ENCODE measurements at places on chromosomes 3 and 15.

GRCh38 chr15:61049934-61050333, 179.2 kb downstream of the RORA start:
- no peak for DNase-seq

DNA sequence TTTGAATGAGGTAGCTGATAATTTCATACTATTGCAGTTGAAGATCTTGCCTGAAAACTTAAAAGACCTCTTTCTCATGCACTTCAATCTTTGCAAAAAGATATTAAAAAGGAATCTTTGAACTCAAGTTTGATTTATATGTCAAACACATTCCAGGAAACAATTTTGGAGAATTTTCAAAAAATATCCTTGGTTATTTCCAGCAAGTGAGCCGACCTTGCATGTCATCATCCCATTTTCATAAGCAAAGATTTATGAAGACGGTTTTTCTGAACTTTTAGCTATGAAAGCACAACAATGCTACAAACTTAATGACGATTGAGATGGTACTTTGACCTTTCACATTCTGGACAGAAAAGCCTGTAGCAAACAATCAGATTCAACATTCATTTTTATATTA, 95.6 kb downstream of the RFX7 start:
- no peak for DNase-seq

DNA sequence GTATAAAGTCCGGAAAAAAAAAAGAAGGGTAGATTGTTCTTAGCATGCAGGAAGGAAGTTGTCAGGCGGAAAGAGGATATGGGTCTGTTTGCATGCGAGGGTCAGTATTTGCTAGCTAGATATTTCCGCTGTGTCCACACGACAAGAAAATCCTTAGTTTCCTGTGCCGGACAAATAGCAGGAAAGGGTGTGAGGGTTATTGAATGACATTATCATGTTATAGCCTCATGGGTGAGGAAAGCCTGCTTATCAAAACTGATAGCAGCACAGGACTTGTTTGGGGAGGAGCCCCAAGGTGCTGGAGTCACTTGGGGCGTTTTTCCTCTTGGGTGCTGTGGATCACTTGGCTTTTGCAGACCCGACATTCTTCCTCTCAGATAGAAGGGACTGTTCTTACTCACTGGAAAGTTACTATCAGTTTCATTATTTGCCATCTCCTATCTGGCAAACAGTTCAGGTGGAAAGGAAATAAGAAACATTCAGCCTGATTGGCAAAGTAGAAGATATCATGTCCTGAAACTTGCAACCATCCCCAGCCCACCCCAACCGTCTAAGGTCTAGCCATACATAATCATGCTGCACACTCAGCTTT, 127.2 kb upstream of the DPH6 start:
- no peak for DNase-seq

GRCh38 chr3:193761969-193762368, 169.0 kb downstream of the OPA1 start:
- DNase-seq: no peak

DNA sequence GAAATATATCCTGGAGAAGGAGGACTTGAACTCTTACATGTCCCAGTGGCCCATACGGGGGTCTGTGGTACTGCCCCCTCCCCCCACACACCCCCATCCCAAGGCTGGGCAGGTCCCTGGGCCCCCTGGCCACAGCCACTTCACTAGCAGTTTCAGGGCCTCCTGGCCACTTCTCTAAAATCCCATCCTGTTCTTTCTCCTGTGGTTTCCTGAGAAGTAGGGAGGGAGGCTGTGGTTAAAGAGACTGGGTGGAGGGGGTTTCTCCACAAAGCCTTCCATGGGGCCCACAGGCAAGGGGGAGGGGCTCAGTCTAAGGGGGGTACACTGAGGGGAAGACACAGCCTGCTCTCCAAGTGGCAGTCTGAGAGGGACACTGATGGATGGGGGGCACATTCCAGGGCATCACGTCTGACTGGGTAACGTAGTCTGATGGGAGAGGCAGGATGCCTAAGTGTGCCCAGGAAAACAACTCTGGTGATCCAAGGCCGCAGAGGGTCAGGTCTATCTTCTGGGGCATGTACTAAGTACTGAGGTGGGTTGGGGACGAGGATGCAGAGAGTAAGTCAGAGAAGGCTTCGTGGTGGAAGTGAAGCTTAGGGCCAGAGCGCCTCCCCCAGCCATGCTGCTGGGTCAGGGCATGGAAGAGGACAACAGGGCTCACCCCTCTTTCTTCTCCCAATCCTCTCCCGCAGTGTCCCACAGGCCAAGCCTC, 48.0 kb upstream of the C15orf39 start:
- DNase-seq: no peak

DNA sequence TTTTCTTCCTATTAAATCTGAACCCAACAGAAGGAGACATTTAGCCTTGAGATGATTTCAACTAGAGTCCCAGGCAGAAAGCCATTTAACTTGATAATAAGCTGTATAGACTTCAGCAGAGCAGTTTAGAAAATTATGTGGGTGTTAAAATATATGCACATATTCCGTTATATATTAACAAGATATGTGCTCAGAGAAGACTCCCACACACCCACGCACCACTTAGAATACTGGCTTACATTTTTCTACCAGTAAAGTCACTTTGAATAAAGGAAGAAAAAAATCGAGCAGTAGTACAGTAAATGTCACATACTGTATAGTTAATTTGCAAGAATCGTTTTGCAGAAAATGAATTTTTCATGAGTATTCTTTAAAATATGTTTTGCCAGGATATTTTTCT, 599.3 kb downstream of the FGF12 start:
- DNase-seq: no peak

DNA sequence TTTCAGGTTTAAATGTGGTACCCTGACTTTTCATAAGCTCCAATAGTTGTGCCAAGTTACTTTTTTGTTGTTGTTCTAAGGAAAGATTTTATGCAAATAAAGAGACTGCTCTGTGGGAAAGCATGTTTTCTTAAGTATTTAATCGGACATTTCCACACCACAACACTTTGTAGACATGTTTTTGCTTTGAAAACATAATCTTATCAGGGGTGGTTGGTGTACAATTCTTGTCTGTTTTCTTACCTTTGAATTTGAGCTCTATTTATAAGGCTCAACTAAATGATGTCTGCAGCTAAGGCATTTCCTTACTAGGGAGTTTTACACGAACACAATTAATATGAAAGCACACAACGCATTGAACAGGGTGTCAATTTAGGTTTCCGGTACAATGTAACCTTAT, 81.5 kb upstream of the CDIN1 start:
- DNase-seq: no peak

DNA sequence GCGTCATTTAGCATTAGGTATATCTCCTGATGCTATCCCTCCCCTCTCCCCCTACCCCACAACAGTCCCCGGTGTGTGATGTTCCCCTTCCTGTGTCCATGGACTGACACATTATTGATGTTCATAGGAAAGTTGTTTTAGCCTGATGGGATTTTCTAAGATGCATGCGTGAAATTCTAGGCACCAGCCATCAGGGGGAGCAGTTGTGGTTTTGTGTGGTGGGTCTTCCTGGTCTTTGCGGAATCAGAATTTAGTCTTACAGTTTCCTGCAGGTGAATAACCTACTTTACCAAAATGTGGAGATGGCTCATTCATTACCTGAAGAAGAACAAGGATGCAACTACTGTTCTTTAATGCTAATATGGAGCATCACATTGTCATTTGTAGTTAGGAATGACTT, 455.0 kb upstream of the THBS1 start:
- no peak for DNase-seq

- DNase-seq: no peak
Measured at GRCh38 chr3:135237371-135238143, 442.5 kb downstream of the EPHB1 start.

DNA sequence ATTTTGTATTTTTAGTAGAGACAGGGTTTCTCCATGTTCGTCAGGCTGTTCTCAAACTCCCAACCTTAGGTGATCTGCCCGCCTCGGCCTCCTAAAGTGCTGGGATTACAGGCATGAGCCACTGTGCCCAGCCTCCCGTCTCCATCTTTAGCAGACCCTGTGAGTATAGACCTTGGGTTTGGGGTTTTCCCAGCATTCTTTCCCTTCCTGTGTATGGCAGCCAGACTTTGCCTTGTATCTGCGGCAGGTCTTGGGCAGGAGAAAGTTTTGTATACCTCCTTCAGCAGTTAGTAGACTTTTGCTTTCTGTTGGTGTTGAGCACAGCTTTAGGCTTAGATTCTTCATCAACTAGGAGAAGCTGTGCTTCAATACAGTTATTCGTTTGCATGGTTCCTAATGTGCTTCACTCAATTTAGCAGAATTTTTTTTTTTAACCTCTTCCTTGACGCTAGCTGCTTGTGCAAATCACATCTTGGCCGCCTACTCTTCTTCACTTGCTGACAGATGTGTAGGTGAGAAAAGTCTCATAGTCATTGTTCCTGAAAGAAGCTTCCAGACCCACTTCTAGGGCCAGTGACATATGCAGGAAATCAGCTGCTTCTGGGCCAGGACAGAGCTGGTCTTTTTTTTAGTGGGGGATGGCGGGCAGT, 38.4 kb downstream of the MAP2K1 start:
- DNase-seq: no peak

DNA sequence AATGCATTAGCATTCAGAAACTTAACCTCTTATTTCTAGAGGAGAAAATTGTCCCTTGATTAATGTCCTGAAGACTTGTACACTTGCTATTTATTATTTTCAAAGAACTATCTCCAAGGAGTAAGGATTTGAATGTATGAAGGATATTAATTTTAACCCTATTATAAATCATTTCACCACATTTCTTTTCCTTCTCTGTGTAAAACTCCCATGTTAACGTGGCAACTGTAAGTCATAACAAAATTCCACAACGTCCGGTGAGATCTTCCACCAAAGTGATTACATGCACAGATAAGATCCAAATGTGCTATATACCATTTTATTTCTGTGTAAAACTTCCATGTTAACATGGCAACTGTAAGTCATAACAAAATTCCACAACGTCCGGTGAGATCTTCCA, 229.1 kb upstream of the ARHGEF26 start:
- no peak for DNase-seq

DNA sequence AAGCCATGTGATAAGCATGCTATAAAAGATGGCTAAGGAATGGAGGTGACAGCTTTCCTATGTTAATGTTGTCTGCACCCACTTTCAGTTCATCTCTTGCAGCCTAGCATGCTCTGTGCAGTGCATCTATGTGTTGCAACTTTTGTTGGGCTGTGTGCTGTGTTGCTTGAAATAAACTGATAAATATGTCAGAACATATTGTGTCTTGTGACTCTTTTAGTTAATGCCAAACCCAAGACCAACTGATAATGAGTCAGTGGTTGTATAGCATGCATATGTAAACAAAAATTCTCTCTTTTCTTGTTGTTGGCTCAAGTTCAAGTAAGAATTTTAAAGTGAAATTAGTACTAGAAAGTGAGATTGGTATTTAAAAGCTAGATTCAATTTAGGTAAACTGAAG, 37.0 kb upstream of the SCN10A start:
- DNase-seq: no peak

DNA sequence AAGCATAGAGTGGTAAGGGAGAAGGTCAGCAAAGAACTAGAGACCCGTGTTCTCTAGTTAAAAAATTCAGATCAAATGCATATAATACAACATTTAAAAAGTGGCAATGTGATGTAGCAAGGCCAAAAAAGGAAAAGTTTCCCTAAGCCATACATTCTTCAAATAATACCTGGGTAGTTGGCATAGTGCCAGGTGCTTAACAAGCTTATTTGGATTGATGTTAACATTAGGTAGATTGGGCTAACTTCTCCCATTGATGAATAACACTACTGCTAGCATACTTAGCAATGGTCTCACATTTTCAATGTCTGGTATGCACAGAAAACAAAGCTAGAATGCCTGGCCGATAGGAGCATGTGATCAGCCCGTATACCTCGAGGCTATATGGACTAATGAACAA, 283.6 kb upstream of the RARB start:
- no peak for DNase-seq

- DNase-seq: no peak
Measured at GRCh38 chr15:69763831-69764230, 311.2 kb downstream of the RPLP1 start.

GRCh38 chr3:106338582-106339214, 469.9 kb upstream of the CBLB start:
- DNase-seq: no peak

GRCh38 chr3:144049374-144049773, 77.8 kb downstream of the DIPK2A start:
- no peak for DNase-seq

DNA sequence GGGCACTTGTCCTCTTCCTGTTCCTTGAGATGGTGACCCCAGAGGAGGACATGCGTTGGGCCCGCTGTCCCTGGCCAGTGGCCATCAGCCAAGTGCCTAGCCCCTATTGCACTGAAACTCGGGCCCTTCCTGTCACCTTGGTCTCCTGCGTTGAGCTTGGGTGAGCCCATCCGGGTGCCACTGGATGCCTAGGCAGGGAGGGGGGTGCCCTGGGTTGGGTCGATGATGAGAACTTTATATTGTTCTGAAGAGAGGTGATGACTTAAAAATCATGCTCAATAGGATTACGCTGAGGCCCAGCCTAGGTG, 221.8 kb downstream of the SNRPN start:
- no peak for DNase-seq

DNA sequence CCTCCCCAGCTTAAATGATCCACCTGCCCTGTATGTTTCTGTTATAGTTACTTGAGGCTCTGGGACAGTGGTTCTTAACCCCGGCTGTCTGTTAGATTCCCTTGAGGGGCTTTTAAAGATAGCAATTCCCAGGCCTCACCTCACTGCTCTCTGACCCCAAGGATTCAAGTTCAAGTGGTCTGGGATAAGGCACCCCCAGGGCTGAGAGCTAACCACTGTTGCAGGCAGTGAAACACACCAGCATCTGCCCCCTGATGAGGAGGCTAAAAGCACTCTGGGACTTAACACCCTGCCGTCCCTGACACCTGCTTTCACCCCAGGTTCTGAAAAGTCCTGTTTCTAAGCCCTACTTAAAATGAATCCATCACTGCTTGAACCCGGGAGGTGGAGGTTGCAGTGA, 103.7 kb downstream of the LRRK1 start:
- no peak for DNase-seq

- peak; percentile 51 for DNase-seq
Measured at GRCh38 chr15:87981969-87982368, 274.6 kb downstream of the NTRK3 start.

GRCh38 chr3:166533740-166534139, 696.5 kb upstream of the BCHE start:
- no peak for DNase-seq

DNA sequence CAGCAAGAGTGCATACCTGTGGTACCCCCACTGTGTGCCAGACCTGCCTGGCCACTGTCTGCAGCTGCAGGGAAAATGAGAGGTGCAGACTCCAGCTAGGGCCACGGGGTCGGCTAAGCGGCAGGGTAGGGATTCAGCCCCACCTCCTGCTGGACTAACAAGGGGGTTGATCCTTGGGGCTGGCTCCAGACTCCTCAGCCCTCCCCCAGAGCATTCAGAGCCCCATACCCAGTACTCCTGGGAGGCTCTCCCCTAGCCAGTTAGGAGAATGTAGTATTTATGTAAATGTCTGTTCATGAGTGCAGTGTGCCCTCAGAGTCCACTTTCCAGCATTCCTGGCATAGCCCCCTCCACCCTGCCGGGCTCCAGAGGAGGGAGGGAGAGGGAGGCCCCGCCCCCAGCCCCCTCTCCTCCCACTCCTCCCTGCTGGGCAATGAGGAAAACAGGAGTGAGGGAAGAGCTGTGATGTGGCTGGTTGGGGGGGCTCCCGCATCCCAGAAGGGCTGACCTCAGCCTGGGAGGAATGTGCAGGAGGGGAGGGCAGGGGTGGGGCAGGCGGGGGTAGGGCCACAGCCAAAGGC, 4.5 kb upstream of the SEMA3B start:
- peak; percentile 91 for DNase-seq
